ENCODE measurements at places on chromosomes 11 and 22.

DNA sequence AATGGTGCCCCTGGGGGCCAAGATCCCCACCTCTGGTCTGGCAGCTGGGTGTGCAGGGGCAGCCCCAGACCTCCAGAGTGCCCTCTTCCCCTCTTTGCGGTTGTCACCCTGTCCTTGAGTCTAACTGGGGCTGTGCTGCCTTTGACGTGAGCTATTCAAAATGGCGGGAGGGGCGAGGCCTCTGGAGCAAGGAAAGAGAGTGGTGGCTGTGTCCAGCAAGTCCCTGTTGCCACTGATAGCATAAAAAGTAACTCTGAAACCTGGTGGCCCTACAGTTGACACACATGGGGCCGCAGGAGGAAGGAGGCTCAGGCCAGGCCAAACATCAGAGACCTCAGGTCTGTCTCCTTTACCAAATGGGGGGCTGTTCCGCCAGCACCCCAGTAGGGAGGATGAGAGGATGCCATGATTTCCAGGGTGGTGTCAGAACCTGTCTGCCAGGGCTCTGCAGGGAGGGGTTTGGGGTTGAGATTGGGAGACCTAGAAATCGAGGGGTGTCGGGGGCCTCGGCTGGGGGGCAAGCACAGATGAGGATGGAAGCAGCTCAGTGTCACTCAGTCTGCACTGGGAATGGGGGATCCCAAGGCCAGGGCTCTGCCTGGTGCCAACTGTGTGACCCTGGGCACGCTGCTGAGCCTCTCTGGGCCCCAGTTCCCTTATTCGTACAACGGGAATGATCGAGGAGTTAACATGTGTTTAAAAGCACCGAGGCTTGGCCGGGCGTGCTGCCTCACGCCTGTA lies 49.2 kb upstream of the KCNQ1OT1 start:
- no peak for DNase-seq

GRCh38 chr11:95268391-95268790 lies 37.4 kb upstream of the SESN3 start:
- DNase-seq, result no peak

DNA sequence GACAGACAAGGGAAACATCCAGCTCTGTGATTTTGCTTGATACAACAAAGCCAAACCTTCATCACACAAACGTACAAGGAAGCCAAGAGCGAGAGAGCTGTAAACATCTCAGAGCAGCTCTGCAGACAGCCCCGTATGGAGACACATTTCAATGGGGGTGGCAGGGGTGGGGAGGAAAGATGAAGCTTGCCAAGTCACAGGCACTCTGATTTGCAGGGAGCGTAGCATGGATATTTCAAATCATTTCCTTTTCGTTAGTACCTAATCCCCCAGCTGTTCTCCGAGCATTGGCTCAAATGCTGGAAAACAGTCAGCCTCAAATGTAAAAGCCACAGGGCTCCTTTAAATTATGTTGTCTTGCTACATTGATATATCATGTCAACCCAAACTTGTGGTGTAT lies 458.9 kb upstream of the CADM1 start:
- DNase-seq, result peak; percentile 77

- no peak for DNase-seq
These were observed 100.3 kb downstream of the FAT3 start for GRCh38 chr11:92324890-92325289.

DNA sequence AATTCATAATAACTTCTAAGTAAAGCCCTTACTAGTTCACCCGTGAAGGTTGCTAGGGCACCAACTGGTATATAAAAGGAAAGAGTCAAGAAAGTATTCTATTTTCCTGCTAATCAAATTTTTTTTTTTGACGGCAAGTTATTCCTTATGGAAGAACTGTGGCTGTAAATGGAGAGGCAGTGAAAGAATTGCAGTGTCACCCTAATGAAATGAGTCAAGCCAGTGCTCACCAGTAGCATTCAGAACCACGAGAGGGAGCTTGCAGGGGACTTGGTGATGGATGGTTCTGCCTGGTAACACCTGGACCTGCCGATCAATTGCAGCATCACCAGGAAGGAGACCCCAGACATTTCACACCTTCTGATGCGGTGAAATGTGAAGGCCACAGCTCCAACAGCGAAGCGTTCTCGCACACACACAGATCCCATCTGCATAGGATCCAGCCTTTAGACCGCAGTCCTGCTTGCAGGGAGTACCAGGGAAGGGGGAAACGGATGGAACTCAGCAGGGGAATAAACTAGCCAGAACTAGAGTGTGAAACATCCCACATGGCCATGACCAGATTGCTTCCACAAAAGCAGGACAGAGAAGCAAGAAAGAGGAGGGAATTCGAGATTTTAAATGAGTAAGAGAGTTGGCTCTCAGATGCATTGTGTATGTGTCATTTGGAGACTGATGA lies 326.2 kb downstream of the TBC1D22A start:
- DNase-seq, result no peak

Data from NCI-H1092 treated with DMSO at 0.1 percent for 48 hours (cell line).